ENCODE measurements at places on chromosomes 12 and 14.

GRCh38 chr14:21940887-21941856 is 267.6 kb upstream of the OR4E1 start:
- DNase-seq: peak; percentile 32

- no peak for DNase-seq
Measured at GRCh38 chr12:27095346-27095745, 13.0 kb upstream of the C12orf71 start.

DNA sequence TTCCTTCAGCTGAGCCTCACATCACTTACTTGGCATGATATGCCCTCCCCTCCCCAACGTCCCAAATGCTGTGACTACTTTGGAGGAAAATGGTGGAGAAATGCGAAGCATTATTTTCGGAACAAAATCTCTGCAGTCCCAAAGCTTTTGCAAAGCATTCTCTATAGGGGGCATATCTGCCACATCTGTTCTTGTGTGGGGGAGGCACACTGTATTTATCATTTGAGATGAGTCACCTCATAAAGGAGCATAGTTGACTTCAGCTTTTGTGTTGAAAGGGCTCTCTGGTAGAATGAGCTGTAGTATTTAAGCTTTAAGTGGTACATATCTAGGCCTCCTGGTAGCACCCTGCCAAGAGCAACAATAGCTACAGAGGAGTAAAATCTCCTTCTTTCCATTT is 447.5 kb downstream of the ADAMTS20 start:
- no peak for DNase-seq

- no peak for DNase-seq
Measured at GRCh38 chr14:61561657-61562276, 133.5 kb upstream of the HIF1A start.

- no peak for DNase-seq
Measured at GRCh38 chr12:92039046-92039445, 106.6 kb downstream of the BTG1 start.

DNA sequence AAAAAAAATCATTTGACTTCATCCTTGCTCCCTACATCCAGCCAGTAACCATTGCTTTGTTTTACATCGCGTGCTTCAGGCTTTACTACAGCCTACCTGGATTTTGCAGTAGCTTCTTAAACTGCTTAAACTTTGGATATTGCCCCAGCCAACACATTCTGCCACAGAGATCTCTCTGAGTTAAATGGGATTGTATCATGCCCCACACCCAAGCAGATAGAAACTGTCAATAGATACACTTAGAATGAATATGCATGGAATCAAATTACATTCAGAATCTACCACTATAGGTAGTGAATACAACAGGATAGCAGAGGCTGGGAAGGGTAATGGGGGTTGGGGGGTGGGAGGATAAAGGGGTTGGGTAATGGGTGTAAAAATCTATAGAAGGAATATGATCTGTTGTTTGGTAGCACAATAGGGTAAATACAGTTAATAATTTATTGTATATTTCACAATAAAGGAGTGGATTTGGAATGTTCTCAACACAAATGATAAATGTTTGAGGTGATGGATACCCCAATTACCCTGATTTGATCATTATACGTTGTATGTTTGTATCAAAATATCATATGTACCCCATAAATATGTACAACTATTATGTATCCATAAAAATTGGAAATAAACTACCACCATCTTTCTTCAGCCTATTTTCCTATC is 2.7 kb upstream of the MYRFL start:
- no peak for DNase-seq

DNA sequence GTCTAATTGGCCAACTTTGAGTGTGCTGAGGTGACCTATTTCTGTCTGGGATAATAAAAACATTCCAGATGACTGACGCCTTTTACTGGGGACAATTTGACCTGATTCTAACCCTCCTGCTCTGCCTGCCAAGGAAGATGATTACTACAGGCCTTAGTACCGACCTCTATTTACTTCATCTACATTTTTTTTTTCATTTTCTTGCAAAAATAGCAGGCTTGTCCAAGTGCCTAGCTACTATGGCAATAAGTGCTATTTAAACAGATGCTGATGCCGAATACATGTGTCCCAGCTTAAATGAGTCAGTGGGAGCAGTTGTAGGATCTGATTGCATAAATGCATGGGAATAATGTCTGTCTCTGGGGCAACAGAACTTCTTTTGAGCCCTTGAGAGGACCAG is 254.3 kb downstream of the RGS6 start:
- no peak for DNase-seq

DNA sequence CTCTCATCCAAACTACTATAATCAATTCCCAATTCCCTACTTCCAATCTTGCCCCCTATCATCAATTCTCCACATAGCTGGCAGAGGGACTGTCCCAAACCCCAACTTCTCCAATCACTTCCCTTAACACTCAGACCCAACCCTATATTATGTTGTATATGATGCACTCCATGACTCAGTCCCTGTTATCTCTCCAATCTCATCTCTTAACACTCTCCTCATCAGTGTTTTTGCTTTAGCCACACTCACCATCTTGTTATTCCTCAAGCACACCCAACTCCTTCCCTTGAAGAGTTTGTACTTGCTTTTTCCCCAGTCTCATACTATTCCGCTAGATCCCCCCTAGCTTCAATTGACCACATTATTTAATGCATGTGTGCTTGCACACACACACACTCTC is 4.9 kb downstream of the RHOJ start:
- DNase-seq: no peak

- DNase-seq: peak; percentile 89
Measured at GRCh38 chr12:42238240-42239140, at the start of gene YAF2. YAF2 (minus strand) TSS chr12:42238248; CDS start chr12:42238180, 68 bp downstream.
